ENCODE measurements at places on chromosomes 13 and 19.

DNA sequence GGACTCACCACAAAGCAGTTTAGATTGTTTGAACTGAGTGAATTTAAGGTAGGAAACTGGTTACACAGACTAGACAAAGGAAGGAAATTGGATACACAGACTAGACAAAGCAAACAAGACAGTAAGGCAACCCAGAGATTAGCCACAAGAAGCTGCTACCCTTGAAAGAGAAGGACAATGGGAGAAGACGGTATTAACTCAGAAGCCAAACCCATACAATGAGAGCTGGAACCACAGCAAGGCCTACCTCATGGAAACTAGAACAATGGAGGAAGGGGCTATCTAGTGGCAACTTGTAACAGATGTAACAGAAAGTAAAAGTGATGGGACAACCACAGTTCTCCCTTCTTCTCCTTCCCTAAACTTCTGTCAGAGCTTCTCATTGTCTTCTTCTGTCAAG lies 410.9 kb upstream of the SPRY2 start:
- no peak for DNase-seq

GRCh38 chr13:30607908-30608307 lies 9.8 kb upstream of the USPL1 start:
- no peak for DNase-seq

- DNase-seq = no peak
Observed at GRCh38 chr13:107838588-107839161, 376.7 kb downstream of the LIG4 start.

DNA sequence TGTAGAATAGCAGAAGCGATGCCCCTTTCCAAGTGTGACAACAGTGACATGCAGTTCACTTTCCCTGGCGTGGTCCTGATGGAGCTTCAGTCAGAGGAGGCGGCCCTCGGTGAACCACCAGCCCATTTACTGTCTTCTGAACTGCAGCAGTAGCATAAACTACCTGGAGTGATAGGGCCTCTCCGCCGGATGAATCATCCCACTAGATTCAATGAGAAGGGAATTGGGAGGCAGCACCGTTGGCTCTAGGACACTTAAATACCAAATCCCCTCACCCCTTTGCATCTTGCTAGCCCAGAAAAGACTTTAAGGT lies 112.8 kb upstream of the GPR12 start:
- no peak for DNase-seq

DNA sequence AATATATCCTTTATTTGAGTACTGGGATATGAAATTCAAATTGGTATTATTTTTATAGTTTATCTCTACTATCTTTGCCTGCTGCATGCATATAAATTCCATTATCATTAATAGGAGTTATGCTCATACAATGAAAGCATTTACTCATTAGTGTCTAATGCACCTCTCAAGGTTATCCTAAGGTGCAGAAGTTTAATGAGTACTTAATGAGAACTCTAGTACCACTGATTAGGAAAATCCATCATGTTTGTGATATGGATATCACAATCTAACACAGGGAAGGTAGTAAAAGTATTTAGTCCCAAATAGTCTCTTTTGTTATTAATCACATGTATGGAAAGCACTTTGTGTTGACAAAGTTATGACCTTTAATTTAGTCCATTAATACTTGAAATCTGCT lies 77.2 kb upstream of the SLC10A2 start:
- no peak for DNase-seq

GRCh38 chr13:20702530-20702914 lies 977 bp upstream of the IL17D start:
- no peak for DNase-seq

DNA sequence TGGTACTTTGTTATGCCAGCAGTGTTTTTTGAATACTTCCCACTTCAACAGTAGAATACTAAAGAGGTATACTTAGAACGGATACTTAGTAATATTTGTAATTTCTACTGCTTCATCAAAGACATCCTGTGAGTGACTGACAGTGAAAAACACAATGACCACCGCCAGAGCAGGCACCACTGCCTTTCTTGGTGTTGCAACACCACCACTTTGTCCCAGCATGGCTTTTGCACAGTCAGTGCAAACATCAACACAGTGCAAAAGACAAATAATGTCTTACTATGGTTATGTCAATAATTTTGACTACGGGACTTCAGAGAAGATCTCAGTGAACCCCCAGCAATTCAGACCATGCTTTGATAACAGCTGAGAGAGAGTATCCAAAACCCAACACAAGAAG lies 220.5 kb downstream of the RBM26 start:
- DNase-seq = no peak

- no peak for DNase-seq
Observed at GRCh38 chr19:9018163-9018875, 8.1 kb upstream of the MUC16 start.

GRCh38 chr19:4144666-4145249 lies 8.7 kb upstream of the CREB3L3 start:
- DNase-seq = peak; percentile 38

- DNase-seq = peak; percentile 75
Observed at GRCh38 chr19:6108721-6109633, 1.3 kb downstream of the RFX2 start.

- no peak for DNase-seq
Observed at GRCh38 chr19:4969292-4969771, 419 bp downstream of the KDM4B start.

Measured in fibroblast of skin of scalp (primary cell).